ENCODE measurements at places on chromosomes 11 and 22. TPM values are rescaled to one million over a fixed set of nuclear protein-coding genes. Genes with fewer than 3 reads are reported as not detected.

ZNF214 gene
- total RNA-seq = 1.9 TPM

OR5D16 gene
- not detected for total RNA-seq

TTC36 gene
- total RNA-seq = not detected

RASSF10 gene
- 10.7 TPM for total RNA-seq

GALNT18 gene
- 19.0 TPM for total RNA-seq
